ENCODE measurements at places on chromosomes 2 and 18. TPM values are rescaled to one million over a fixed set of nuclear protein-coding genes. Genes with fewer than 3 reads are reported as not detected.
A peak's percentile ranks its signal among the peaks of the same experiment; 100 is the strongest.

GRCh38 chr2:210844016-210844415 lies 287.6 kb downstream of the CPS1 start:
- no peaks in the 10 kb centered on the region for H3K4me1 ChIP-seq
- H3K36me3 ChIP-seq: no peaks in the 10 kb centered on the region
- H3K4me3 ChIP-seq: no peak overlapping the region
- no peak for DNase-seq
- no peak overlapping the region for H3K27ac ChIP-seq
- no peaks in the 10 kb centered on the region for H3K27me3 ChIP-seq

DNA sequence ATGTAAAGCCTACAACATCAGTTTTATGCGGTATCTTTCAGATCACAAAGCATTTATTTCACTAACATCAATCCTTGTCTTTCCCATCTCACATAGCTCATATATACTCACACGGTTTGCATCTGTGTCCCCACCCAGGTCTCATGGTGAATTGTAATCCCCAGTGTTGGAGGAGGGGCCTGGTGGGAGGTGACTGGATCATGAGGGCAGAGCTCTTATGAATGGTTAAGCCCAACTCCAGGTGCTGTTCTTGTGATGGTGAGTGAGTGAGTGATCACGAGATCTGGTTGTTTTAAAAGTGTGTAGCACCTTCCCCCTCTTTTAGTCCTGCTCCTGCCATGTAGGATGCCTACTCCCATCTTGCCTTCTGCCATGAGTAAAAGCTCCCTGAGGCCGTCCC lies 42.0 kb downstream of the PARD6G start:
- H3K27ac ChIP-seq: no peak overlapping the region
- H3K27me3 ChIP-seq: no peaks in the 10 kb centered on the region
- no peaks in the 10 kb centered on the region for H3K4me1 ChIP-seq
- DNase-seq: peak; percentile 34
- no peaks in the 10 kb centered on the region for H3K36me3 ChIP-seq

DNA sequence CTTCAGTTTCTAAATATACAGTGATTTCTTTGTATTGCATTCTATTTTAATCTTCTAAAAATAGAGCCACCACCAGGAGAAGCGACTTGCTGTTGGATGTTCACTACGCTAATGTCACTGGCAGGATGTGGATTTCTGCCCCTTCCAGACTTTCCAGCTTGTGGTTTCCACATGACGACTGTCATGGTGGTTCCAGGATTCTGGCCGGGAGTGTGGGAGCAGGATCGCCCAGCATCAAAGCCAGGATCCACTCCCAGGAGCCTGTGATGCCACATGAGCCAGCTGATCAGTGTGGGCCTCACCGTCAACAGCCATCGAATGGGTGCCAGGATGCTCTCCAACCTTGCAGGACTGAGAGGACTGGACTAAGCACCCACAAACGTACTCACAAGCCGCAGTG lies 148.8 kb downstream of the HDAC4 start:
- H3K27ac ChIP-seq: peak overlapping the region; percentile 87
- no peak for DNase-seq
- no peak overlapping the region for H3K4me3 ChIP-seq
- H3K27me3 ChIP-seq: no peaks in the 10 kb centered on the region
- no peaks in the 10 kb centered on the region for H3K4me1 ChIP-seq

DNA sequence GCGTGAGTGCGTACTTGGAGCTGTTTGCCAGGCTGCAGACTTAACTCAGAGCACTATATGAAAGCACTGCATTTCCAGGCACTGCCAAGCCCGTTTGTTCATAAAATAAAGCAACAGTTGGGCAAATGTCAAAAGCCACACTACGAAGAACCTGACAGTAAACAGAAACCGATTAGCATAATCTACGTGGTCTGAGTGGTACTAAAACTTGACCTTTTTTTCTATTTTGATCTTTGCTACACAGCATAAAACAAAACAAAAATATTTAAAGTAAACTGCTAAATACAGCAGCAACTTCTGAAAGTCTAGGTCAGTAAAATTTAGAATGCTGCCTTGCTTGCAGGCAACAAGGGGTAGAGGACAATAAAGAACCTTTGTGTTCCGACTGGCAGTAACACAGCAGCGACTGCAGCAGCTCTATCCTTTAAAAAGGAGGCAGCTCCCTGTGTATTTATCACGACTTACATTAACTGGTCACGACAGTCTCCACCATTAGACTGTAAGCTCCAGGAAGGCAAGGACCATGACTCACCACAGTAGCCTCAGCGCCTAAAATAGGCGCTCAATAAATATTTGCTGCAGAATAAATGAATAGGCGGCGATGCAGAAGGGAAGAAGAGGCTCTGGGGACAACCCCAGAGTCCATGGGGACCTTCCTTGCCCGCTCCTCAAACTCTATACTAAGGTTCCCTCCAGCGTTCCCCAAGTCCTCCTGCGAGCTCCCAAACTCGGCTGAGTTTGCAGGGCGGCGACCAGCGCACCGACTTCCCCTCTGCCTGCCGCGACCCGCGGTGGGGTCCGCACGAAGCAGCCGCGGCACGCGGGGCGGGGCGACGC lies 902 bp downstream of the SS18 start:
- no peaks in the 10 kb centered on the region for H3K27me3 ChIP-seq
- peaks cover 15% of the 10 kb centered on the region for H3K36me3 ChIP-seq
- H3K4me1 ChIP-seq: peaks cover 18% of the 10 kb centered on the region
- DNase-seq: no peak

DNA sequence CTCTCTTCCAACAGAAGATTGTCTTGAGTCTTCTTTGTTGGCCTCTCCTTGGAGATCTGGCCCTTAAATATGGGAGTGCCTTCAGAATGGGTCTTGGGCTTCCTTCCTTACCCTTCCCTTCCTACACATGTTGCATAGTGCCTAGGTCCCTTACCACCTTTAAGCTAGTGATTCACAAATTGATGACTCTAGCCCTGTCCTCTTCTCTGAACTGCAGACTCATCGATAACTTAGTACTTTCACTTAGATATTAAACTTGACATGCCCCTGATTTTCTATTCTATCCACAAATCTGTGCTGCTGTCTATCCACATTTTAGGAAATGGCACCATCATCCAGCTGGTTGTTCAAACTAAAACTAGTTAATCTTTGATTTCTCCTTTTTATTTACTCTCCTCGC lies 9.1 kb upstream of the DYTN start:
- DNase-seq: no peak
- H3K36me3 ChIP-seq: no peaks in the 10 kb centered on the region
- no peak overlapping the region for H3K27ac ChIP-seq
- H3K27me3 ChIP-seq: no peaks in the 10 kb centered on the region

DNA sequence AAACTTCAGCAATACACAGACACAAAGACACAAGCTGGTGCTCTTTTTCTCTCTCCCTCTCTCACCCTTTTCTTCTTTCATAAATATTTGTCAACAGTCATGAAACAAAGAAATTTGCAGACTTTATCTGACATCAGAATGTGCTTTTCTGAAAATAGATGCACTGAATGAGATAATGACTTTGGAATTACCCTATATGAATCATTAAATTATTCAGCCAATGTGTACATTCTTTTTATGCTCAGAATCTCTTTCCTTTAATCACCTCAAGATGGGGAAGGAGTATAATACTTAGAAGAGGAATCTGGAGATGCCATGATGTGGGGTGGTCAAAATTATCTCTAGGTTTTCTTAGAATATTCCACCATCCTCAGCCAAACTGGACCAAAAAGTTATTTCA lies 289.9 kb downstream of the LRRTM1 start:
- no peak overlapping the region for H3K4me3 ChIP-seq
- DNase-seq: no peak
- H3K4me1 ChIP-seq: no peaks in the 10 kb centered on the region
- no peaks in the 10 kb centered on the region for H3K27me3 ChIP-seq
- H3K36me3 ChIP-seq: no peaks in the 10 kb centered on the region
- H3K27ac ChIP-seq: no peak overlapping the region

GRCh38 chr2:217150236-217150635 lies 290.4 kb upstream of the TNP1 start:
- H3K36me3 ChIP-seq: no peaks in the 10 kb centered on the region
- H3K27ac ChIP-seq: no peak overlapping the region
- no peak for DNase-seq
- H3K4me1 ChIP-seq: no peaks in the 10 kb centered on the region
- H3K4me3 ChIP-seq: no peak overlapping the region
- H3K27me3 ChIP-seq: no peaks in the 10 kb centered on the region

- DNase-seq: no peak
- no peaks in the 10 kb centered on the region for H3K27me3 ChIP-seq
- H3K27ac ChIP-seq: no peak overlapping the region
- no peaks in the 10 kb centered on the region for H3K4me1 ChIP-seq
These were observed 313.8 kb upstream of the MMADHC start for GRCh38 chr2:149901231-149901859.

- no peaks in the 10 kb centered on the region for H3K36me3 ChIP-seq
- no peaks in the 10 kb centered on the region for H3K4me1 ChIP-seq
- H3K27me3 ChIP-seq: no peaks in the 10 kb centered on the region
- DNase-seq: no peak
These were observed 115.1 kb downstream of the SH3BP4 start for GRCh38 chr2:235066895-235067294.

DNA sequence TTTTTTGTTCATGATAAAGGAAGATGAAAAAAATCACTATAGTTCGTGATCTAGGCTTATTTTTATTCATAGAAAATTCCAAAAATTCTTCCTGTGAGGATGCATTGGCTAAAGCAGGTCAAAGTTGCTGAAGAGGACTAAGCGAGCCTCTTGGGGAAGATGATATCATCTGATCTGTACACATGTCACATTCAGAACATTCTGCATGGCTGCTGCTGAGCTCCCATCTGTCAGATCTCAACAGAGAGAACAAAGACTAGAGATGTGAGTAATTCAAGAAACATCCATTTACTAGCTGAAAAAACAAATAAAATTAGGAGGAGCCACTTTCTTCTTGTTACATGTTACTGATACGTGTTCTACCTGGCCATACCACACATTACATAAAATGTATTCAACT lies 518.6 kb upstream of the FSIP2 start:
- no peaks in the 10 kb centered on the region for H3K4me1 ChIP-seq
- H3K4me3 ChIP-seq: no peak overlapping the region
- no peak overlapping the region for H3K27ac ChIP-seq
- no peaks in the 10 kb centered on the region for H3K36me3 ChIP-seq
- DNase-seq: no peak
- H3K27me3 ChIP-seq: no peaks in the 10 kb centered on the region

DNA sequence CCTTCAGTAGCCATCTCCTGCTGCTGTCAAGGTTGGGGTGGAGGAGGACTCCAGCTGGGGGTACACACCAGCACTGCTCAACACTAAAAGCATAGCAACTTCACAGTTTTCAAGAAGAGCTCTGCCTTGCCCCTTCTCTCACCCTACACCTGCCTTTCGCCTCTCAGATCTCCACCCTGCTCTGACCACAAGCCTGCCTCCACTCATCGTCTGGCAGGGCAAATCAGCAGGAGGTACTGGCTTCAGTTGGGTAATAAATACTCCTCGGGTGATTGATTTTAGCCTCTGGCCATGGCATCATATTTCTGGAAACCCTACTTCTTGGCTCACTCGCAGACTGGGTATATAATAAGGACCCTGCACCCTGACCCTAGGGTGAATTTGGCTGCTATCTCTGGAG lies 3.1 kb upstream of the PRKAG3 start:
- no peak overlapping the region for H3K27ac ChIP-seq
- no peaks in the 10 kb centered on the region for H3K27me3 ChIP-seq
- no peak overlapping the region for H3K4me3 ChIP-seq
- no peak for DNase-seq
- H3K36me3 ChIP-seq: no peaks in the 10 kb centered on the region

- no peak for DNase-seq
- H3K27ac ChIP-seq: no peak overlapping the region
- H3K36me3 ChIP-seq: no peaks in the 10 kb centered on the region
- H3K4me3 ChIP-seq: no peak overlapping the region
These were observed 671.0 kb upstream of the ACVR2A start for GRCh38 chr2:147173798-147174197.

- no peaks in the 10 kb centered on the region for H3K4me1 ChIP-seq
- DNase-seq: no peak
- no peak overlapping the region for H3K4me3 ChIP-seq
- H3K27me3 ChIP-seq: no peaks in the 10 kb centered on the region
- H3K36me3 ChIP-seq: no peaks in the 10 kb centered on the region
- no peak overlapping the region for H3K27ac ChIP-seq
These were observed 32.6 kb downstream of the BIN1 start for GRCh38 chr2:127074358-127074757.

- H3K4me1 ChIP-seq: peaks cover 66% of the 10 kb centered on the region
- no peaks in the 10 kb centered on the region for H3K27me3 ChIP-seq
- no peak overlapping the region for H3K4me3 ChIP-seq
- peak; percentile 48 for DNase-seq
These were observed 2.7 kb downstream of the TUBB6 start for GRCh38 chr18:12310762-12311161.

GRCh38 chr2:201126308-201127151 lies 10.6 kb downstream of the CFLAR start:
- H3K4me1 ChIP-seq: peaks cover 100% of the 10 kb centered on the region
- no peaks in the 10 kb centered on the region for H3K27me3 ChIP-seq
- DNase-seq: no peak
- H3K36me3 ChIP-seq: peaks cover 12% of the 10 kb centered on the region
- peak overlapping the region; percentile 100 for H3K27ac ChIP-seq

GRCh38 chr2:12617366-12617765 lies 99.4 kb upstream of the TRIB2 start:
- no peak for DNase-seq
- no peaks in the 10 kb centered on the region for H3K27me3 ChIP-seq
- no peak overlapping the region for H3K27ac ChIP-seq
- H3K36me3 ChIP-seq: no peaks in the 10 kb centered on the region

DNA sequence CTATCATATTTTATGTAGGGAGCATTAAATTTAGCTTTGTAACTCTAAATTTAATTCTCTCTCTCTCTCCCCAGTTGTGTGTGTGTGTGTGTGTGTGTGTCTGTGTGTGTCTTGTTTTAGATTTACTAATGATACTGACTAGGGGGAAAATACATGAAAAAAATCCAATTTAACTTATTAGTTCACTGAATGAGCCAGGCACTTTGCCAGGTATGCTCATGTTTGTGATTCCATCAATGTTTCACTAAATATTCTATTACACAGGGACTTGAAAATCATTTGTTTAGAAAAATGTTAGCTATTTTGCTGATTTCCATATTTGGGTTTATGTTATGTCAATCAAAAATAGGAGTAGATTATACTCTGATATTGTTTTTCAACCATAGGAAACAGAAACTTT lies 203.7 kb upstream of the ZNF804A start:
- no peak overlapping the region for H3K27ac ChIP-seq
- DNase-seq: no peak
- no peaks in the 10 kb centered on the region for H3K36me3 ChIP-seq
- no peaks in the 10 kb centered on the region for H3K4me1 ChIP-seq
- H3K27me3 ChIP-seq: no peaks in the 10 kb centered on the region
- no peak overlapping the region for H3K4me3 ChIP-seq

DNA sequence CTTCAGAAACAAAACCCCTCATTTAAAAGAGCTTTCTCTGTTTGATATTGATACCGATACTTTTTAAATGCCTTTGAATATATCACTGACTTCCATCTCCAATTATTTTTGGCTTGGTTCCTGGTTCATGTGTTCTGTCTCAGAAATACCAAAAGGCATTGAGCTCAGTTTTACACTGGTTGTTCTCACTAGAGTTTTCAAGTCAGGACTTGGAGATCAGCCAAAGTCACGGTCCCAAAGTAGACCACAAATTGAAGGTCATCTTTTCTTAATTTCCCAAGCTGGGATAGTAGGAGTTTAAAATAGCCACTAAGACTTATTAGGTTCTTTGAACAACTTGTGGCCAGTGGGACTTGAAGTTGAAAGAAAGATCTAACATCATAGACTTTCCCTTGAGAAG lies 24.2 kb downstream of the DHRS9 start:
- no peak for DNase-seq
- H3K27me3 ChIP-seq: no peaks in the 10 kb centered on the region
- H3K4me1 ChIP-seq: peaks cover 14% of the 10 kb centered on the region
- peak overlapping the region; percentile 57 for H3K27ac ChIP-seq
- peaks cover 16% of the 10 kb centered on the region for H3K36me3 ChIP-seq

The SALL3 gene
- 1.5 TPM for total RNA-seq
